ENCODE measurements at places on chromosomes 6 and 20.

DNA sequence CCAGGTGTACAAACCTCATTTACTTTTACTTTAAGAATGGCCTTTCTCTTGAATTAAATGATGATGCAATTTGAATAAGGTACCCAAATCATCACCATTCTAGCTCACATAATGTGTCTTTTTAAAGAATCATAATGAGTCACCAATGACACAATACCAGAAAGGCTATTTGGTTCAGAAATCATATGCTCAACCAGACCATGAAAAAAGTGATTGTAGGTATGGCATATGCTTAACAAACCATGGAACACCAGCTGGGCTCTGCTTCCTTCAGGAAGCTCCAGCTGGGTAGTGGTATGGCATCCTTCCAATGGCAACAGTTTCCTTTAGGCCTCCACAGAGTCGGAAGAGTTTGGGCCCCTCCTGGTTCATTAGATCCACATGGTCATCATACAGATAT lies 128.2 kb downstream of the FRK start:
- peak; percentile 74 for DNase-seq

- no peak for DNase-seq
These were observed 91.1 kb downstream of the DST start for GRCh38 chr6:56551409-56552120.

DNA sequence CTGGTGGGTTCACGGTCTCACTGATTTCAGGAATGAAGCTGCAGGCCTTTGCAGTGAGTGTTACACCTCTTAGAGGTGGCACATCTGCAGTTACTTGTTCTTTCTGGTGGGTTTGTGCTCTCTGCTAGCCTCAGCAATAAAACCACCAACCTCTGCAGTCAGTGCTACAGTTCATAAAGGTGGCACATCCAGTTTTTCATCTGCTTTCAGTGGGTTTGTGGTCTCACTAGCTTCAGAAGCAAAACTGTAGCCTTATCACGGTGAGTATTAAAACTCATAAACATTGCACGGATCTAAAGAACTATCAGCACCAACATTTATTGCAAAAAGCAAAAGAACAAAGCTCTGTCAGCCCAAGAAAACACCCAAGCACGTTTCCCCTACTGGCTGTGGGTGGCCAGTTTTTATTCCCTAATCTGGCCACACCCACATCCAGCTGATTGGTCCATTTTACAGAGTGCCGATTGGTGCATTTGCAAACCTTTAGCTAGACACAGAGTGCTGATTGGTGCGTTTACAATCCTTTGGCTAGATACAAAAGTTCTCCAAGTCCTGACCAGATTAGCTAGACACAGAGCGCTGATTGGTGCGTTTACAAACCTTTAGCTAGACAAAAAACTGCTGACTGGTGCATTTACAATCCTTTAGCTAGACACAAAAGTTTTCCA lies 3.4 kb upstream of the TMEM14C start:
- DNase-seq, result no peak

DNA sequence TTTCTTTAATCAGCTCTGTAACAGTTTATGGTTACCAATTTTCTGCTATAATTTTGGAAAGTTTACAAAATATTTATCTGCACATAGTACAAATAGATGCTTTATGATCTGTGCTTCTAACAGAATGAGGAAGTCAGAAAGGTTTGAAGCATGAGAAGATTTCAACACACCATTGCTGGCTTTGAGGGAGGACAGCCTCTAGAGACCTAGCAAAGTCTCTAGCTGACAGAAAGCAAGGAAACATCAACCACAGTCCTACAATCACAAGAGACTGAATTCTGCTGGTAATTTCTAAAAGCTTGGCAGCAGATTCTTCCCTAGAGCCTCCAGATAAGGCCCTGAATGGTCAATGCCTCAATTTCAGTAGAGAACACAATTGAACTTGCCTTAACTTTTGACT lies 750.8 kb upstream of the SLC35B3 start:
- no peak for DNase-seq

DNA sequence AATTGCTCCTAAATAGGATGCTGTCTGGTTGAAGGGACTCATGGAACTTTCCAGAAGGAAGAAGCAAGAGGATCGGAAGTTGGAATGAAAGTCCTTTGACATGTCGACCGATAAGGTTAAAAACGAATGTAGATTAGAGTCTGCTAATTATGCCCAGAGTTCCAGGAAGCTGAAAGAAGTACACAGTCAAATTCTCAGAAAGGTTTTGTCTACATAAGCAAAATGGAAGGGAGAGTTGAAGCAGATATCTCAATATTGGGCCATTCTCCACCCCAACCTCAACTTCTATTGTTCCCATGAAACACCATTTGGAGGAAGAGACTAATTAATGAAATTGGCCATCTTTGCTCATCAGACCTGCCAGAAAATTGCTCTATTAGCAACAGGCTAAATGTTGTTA lies 64.0 kb downstream of the CAP2 start:
- no peak for DNase-seq

DNA sequence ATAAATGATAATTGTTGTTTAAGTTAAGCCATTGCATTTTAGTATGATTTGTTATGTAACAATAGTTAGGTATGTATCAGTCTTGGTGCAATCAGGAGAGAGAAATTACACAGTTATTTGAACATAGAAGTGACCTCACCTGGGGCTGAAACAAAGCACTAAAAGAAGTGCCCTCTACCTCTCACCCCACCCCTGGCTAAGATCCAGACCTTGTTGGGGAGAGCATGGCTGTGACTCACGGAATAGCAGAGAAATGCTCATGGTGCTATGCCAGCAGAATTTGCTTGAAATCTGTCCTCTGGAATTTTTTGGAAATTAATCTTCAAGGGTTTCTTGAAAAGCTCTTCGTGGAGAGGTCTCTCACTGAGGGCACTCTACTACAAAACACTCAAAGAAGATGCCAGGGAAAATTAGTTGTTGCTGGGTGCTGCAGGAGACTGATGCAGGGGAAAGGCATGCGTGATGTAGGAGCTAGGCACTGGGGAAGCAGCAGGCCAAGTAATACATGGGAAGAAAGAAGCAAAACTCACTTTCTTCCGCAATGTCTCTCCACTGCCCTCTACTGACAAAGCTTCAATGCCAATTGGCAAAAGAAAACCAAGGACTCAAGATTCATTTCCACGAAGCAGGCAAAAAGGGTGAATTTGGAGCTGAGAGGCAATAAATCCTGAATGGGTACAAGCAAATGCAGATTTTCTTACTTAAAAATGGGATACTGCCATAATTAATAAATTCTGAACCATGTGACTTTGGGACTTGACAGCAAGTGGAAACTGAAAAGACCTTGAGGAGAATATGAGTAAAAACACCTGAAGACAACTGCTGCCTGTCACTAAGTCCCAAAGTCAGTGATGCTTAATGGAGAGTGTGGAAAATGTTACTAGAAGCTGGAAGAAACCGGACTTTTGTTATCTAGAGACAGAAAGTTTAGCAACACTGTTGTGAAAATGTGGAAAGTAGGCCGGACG lies 136.3 kb upstream of the ZNF184 start:
- peak; percentile 86 for DNase-seq

DNA sequence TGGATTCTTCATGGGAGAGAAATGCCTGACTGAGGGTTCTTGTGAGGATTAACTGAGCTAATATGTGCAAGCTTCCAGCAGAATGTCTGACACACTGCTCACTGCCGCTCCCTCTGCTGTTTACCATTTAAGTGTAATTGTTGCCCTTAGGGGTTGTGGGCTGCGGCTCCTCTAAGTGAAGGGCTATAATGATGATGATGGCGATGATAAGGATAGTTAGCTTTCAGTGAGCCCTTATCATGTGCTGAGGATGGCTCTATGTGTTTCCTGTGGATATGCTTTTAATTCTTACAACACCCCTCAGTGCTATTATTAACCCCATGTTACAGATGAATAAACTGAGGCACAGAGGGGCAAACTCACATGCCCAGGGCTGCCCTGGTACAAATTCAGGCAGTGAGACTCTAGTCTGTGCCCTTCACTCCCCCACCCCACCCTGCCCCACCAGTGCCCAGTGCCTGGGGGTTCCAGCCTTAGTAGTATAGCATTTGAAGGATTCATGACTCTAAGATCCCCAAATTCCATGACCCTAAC lies 33.4 kb downstream of the TGM2 start:
- no peak for DNase-seq

DNA sequence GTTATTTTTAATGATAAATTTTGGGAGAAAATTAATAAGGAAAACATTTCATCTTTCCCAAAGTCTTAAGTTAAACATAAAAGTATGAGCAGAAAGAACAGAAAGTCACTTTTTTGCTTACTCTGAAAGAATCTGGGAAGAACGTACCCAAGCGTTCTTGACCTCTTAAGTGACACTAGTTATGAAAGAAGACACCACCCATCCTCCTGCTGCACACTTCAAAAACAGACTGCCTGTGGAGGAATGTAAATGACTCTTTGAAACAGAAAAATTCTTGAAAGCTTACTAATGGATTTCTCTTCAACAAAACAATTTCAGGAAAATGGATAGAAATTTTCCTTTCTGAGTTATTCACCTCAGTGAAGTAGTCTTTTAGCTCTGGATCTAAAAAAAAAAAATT lies 227.7 kb downstream of the MEI4 start:
- DNase-seq, result no peak

- no peak for DNase-seq
These were observed 23.3 kb downstream of the SENP6 start for GRCh38 chr6:75624988-75625387.

DNA sequence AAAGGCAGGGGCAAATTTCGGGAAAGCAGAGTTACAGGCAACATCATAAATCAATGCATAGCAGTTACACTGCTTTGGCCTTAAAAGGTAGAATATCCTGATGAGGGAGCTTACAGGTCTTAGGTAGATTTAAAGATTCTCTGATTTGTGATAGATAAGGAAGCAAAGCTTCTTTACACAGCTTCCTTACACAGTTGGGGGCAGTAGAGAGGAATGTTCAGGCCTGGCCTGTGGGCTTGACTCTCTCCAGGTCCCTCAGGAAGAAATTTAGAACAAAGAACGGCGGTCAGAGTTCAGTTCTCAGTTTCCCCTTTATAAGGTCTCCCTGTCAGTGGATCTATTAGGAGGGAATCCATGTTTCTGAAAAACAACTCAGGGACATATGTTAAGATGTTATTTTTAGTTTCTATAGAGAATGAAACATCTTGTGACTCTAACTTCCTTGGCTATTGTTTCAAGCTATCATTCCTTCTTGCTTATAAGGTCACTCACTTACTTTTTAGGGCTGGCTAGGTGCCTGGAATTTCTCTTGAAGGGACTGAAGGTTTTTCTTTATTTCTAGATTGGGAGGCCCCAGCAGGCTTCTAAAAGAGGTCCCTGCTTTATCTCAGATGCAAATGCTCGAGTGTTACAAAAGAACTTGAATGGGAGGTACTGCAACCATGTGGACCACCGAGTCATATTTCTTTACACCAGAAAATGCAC lies 11.8 kb downstream of the HLA-B start:
- no peak for DNase-seq

- peak; percentile 89 for DNase-seq
These were observed 9.4 kb downstream of the EPB41L2 start for GRCh38 chr6:131053546-131054240.

- peak; percentile 19 for DNase-seq
These were observed 129.2 kb downstream of the TBX18 start for GRCh38 chr6:84635081-84635761.

- no peak for DNase-seq
These were observed 5.8 kb downstream of the HMGN4 start for GRCh38 chr6:26543953-26544352.
